ENCODE measurements at places on chromosomes 4 and X.

DNA sequence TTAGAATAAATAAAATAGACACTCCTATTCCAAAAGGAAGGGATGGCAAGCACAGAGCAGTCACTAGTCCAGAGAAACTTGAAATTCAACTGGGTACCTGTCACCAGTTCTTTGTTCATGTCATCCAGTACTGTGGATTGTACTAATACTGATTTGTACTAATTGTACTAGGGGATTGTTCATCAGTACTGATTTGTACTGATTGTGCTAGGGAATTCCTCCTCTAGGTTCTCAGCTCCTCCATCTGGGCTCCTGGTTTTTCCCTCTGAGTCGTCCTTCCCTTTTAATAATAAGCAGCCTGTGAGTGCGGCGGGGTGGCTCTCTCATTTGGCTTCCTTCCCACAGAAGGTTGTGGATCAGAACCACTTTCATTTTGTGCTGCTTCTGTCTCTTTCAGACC, 31.0 kb upstream of the SOD3 start:
- DNase-seq: no peak

DNA sequence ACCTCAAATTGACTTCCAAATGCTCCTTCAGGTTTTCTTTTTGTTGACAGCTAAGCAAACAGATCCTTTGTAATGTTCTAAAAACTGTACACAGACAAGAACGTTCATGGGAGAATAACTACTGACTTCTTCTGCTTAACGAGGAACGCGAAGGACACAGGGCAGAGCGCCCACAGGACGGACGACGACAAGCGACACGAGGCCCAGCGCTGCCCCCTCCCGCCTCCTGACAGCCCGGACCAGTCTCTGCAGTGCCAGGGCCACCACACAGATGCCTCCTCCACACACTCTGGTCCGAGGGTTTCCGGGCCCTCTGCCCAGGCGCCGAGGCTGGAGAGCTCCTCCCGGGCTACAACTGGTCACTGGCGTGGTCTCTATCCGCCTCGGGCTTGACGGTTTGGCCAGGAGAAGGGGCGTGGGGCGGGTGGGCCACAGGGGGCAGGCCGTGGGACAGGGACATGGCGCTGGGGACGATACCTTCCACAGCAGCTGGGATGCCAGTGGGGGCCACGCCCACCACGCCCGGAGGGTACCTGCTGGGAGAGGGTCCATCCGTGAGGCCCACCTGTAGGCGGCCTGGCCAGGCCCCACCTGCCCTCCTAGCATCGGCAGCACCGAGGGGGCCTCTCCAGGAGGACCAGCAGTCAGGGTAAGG, 36.9 kb downstream of the CTBP1 start:
- no peak for DNase-seq

- no peak for DNase-seq
These were observed 7.3 kb downstream of the PLP1 start for GRCh38 chrX:103783971-103784370.

DNA sequence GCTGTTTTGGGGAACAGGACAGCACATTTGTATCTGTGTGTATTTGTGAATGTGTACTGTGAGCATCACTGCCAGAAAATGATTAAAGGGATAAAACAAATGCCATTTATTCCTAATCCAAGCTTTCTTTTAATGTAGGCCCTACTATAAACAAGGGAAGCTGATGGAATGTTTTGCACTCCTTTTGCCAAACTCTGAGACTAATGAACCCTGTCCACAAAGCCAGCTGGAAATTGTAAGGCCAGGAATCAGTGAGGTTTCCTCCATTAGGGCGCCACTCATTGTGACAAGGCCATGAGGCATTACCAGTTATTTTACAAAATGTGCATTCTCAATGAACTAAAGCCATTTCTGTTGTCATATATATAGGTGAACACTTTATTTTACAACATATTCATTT, 163.0 kb upstream of the NAP1L5 start:
- DNase-seq: no peak

GRCh38 chr4:665381-665750, 8.7 kb downstream of the ATP5ME start:
- DNase-seq: no peak

- no peak for DNase-seq
These were observed 2268.1 kb downstream of the PCDH7 start for GRCh38 chr4:32988165-32988811.

DNA sequence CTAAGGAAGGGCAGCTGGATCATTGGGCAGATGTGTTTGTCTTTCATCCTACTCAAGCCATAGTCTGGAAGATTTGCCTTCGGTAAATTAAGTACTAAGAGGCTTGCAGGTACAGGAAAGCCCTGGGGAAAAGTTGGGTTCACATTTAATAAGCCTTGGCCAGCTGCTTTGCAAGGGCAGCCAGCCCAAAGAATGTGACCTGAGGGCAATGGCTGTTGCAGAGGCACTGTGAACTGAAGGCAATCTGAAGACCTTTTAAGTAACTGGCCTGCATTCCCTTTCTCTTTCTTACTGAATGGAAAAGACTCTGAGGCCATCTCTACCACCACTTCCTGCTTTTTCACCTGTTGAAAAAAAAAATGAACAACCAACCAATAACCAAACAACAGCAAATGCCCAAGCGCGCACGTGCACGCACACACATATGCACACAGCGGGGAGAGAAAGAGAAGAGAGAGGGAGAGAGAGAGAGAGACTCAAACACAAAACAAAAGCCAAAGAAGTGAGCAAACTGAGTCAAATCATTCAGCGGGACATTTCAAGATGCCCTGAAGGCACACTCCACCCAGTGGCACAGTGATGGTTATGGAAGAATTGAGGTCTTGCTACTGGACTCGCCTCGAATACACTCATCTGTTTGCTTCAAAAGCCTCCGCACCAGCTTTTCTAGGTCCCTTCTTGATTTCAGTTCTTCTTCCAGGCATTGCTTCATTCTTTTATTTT, 19.6 kb downstream of the CD40LG start:
- DNase-seq: peak; percentile 79

GRCh38 chr4:8547108-8547911, 32.9 kb upstream of the GPR78 start:
- no peak for DNase-seq

DNA sequence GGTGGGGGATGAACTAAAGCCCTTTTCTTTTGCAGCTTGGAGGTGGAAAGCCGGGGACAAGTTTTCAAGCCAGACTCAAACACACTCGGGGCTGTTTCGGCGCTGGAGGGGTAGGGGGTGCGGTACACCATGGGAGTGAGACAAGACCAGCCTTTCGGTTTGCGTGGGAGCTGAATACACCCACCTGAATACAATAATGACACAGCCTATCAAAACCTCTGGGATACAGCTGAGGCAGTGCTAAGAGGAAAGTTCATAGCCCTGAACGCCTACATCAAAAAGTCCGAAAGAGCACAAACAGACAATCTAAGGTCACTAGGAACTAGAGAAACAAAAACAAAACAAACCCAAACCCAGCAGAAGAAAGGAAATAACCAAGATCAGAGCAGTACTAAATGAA, 163.3 kb downstream of the ATRX start:
- DNase-seq: no peak

- no peak for DNase-seq
These were observed 32.7 kb downstream of the IRF2 start for GRCh38 chr4:184441461-184442313.

DNA sequence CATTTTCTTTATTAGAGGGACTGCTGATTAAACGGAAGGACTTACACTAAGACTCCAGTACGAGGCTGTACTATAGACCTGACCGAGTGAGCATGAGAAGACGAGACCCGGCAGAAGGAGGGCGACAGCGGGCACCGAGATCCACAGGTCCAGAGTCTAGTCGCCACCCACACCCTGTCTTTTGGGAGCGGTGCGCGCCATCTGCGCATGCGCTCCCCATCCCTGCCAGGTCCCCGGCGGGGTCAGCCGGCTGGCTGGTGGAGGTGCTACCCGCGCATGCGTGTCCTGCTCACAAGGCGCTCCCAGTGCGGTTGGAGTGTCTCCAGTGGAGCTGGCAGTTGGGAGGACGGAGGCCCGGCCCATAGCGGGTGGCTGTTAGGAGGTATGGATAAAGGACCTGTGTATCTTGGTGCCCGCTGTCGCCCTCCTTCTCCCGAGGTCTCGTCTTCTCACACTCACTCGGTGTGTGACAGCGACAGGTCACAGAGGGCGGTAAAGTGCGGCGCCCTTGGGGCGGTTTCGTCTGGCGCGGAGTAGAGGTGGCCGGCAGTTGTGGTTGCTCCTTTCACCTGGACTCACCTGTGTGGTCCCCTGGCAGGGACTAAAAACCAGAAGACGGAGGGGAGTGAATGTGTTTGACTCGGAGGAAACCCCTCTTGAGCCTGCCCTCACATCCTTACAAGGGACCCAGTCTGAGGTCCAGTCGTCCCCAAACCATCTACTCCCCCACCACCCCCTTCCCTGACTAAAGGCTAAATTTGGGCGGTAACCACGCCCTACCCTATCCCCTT, 7.6 kb upstream of the HSD17B10 start:
- DNase-seq: peak; percentile 93

- no peak for DNase-seq
These were observed 2.1 kb upstream of the DHRSX start for GRCh38 chrX:2502668-2503519.

DNA sequence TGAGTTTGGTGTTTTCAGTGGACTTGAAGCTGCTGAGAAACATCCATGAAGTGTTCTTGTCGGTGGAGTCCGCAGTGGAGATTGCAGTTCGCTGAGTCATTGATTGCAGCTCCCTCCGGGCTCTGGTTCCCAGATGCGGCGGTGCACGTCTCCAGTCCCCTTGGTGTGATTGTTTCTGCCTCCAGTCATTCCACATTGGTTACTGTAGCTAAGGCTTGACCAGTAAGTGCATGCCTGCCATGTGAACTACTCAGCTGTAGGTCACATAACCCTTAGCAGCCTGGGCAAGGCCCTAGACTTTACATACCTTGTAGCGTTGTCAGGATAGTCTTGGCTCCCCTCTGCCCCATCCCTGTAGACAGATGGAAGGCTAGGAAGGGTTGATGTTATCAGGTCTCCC, 53.8 kb upstream of the CLCN4 start:
- DNase-seq: no peak

DNA sequence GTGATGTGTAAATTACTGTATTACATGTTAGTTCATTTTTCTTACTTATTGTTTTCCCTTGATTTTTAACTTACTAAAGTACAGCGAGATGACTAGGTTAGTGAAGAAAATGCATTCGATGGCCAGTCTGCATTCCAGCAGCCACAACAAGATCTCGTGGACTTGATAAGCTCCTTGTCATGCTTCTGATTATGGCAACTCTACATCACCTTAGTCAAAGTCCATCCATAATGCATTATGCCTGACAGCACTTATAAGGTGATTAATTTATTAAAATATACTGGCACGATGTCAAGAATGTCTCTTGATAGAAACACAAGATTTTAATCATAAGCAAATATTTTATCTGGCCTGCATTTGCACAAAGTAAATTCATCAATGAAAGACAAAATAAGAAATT, 109.9 kb upstream of the NAP1L5 start:
- DNase-seq: peak; percentile 12

Measured in activated CD4-positive, alpha-beta T cell treated with anti-CD3 and anti-CD28 coated beads, Interleukin-2, amount 10 ng/mL, durations not matched to agents 24 days and 14 days (primary cell).